ENCODE measurements at places on chromosomes 13 and 19.

DNA sequence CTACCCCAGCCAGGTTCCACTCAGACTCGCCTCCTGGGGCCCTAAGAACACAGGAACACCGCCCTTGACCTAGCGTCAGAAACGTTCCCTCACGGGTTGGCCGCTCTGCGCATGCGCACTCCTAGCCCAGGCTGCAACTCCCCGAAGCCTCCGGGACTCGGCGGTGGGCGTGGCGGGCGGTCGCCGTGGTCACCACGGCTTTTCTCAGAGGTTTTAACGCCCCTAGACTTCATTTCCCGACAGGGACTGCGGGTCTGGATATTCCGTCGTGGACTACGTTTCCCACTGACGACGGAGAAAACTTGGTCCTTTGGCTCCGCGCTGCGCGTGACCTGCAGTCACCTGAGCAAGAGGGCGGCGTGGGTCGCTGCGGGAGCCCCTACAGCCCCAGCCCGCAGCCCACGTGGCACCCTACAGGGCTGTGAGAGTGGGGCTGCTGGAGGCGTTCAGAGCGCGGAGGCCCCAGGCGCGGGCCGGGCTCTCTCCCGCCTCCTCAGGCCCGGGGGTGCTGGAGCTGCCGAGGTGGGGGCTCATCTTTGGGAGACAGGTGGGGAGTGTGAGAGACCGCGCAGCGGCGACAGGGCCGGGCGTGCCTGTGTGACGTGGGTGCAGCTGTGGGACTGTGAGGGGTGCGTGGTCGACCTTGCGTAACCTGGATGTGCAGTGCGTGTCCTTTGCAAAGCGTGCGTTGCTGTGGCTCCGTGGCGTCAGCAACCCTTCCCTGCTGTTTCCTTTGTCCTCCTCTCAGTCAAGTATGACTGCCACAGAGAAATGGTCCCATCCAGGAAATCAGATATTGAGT is 38.0 kb upstream of the ZNF573 start:
- no peak for DNase-seq

GRCh38 chr19:18259893-18260292 is 14.4 kb downstream of the IQCN start:
- no peak for DNase-seq

- DNase-seq, result no peak
Observed at GRCh38 chr19:37953171-37953917, 46.3 kb downstream of the SIPA1L3 start.

DNA sequence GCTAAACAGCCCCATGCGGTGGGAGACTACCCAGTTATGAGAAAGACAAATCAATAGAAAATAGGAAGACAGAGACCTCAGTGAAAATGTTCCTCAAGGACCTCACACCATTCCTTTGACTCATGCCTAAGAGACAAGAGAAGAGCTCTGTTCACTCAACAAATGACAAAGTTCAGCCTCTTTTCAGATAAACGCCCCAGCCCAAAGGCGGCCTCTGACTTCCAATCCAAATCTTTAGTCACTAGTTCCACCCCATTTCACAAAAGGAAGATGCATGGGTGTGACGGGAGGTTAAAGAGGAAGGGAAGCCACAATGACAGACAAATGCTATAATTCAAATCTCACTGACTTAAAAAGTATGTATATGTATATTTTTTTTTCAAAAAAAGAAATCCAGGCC is 8.1 kb downstream of the CARS2 start:
- no peak for DNase-seq

- DNase-seq, result peak; percentile 91
Observed at GRCh38 chr19:4139614-4140236, 13.7 kb upstream of the CREB3L3 start.

DNA sequence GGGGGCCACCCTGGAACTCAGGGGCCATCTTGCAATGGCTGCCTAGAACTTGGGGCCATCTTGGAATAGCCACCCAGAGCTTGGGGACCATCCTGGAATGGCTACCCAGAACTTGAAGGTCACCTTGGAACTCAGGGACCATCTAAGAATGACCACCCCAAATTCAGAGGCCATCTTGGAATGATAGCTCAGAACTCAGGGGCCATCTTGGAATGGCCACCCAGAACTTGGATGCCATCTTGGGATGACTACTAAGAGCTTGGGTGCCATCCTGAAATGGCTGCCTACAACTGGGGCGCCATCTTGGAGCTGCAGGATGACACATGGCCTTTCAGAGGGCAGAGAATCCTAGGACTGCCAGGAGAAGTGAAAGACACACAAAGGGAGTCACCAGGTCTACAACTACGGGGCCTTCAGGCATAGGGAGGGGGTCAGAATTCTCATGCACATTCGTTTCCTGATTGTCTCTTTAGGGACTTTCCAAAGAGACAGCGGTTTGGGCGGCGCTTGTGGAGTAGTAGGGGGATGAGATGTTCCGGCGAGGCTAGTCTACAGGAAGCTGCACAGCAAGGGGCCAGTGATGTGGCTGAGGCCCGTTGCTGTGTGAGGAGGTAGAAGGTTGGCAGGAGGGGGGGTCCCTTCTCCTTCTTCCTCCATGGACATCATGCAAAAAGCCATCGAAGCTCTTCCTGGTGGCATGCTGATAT is 125.0 kb downstream of the IER2 start:
- DNase-seq, result no peak

- DNase-seq, result no peak
Observed at GRCh38 chr13:74560325-74560724, 426.1 kb upstream of the KLF12 start.

DNA sequence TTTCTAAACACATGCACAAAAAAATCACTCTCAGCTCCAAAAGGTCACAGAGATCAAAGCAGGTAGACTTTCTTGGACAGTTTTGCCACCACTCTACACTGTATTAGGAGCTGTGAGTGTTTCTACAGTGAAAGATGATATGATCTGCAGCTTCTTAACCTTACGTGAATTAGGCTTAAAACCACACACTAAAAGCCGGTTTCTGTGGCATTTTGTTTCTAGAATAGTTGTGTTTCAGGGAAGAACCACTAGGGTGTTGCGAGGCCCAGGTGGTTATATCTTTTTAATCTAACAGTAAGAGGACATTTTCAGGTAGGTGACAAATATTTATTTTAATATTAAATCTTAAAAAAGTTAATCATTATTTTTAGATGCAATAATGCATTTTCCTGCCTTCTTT is 216.4 kb downstream of the KLF5 start:
- DNase-seq, result no peak

- no peak for DNase-seq
Observed at GRCh38 chr13:110643324-110643723, 28.0 kb downstream of the NAXD start.

GRCh38 chr19:33403221-33403972 is 29.9 kb downstream of the CEBPG start:
- no peak for DNase-seq

DNA sequence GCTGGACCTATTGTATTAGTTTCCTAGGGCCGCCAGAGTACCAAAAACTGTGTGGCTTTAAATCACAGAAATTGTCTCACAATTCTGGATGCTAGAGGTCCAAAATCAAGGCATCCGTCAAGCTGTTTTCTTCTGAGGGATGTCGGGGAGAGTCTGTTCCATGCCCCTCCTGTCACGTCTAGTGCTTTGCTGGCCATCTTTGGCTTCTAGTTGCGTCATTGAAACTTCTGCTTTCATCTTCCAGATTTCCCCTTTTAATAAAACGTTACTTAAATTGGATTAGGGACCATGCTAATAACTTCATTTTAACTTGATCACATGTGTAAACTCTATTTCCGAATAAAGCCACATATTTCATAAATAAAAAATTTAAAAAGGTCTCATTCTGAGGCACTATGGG is 47.5 kb downstream of the TRPM4 start:
- no peak for DNase-seq

DNA sequence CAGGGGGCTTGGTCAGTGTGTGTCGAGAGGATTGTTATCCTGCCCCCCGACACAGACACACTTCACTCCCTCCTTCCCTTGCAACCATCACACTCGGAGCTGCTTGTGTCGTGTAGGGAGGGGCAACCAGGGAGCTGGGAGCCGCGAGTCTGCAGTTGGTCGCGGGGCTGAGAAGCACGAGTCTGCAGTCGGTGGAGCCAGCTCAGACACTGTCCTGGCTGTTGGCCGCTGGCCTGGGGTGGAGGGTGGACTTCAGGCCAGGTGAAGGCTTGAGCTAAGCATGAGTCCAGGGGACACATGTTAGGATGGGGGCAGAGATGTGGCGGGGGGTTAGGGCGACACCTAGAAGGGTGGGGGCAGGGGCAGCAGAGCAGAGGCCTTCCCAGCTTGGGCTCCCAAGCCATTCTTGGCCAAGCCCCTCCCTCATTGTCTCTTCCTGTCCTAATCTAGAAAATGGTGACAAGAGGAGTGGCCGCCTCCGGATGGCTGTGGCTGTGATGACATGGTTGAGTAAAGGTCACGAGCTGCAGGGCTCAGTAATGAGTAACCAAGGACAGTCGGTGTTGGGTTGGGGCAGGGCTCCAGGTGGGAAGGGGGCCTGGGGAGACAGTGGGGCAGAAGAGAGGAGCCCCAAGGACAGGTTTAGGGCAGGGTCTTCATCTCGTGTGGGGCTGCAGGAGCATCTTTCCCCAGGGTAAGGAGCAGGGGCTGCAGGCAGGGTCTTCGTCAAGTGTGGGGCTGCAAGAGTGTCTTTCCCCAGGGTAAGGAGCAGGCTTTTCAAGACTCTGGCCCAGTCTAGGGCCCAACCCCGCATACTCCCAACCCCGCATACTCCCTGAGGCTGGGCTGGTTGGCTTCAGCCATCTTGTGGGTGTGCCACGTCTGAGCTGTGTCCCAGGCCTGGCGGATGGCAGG is 8.6 kb downstream of the PPP5C start:
- DNase-seq, result no peak

DNA sequence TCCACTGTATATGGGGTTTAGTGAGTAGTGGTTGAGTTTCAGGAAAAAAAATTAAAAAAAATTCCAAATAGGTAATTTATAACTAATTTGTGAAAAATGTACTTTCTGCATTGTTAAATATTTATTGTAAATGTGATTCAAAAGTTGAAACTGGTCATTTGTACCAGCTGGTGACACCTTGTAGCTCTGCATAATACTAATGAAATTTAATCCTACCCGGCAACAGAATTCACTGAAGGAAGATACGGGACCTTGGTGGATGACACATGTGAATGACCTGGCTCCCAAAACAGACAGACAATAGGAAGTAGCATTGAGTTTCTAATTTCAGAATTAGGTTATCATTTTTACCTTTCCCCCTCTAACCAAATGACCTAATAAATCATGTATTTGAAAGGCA is 73.8 kb downstream of the SLITRK6 start:
- no peak for DNase-seq

GRCh38 chr13:31627097-31627845 is 112.1 kb upstream of the RXFP2 start:
- no peak for DNase-seq

- DNase-seq, result no peak
Observed at GRCh38 chr19:31572102-31572975, 223.1 kb upstream of the TSHZ3 start.

DNA sequence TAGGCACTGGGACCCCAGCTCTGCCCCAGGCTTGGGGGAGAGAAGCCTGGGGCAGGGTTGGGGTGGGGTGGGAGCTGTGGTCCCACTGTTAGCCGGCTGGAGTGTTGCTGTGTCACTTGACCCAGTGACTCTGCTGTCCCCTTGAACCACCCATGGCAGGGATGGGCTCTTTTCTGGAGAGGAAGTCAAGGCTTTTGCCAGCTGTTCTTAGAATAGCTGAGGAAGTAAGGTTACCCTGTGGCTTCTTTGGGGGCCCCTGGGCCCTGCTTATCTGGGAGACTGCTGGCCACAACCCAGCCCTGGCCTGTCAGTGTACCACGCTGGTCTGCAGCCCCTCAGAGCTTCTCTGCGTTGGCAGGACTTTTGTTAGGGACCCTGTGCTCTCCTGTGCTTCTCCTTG is 9.1 kb downstream of the PNPLA6 start:
- no peak for DNase-seq

DNA sequence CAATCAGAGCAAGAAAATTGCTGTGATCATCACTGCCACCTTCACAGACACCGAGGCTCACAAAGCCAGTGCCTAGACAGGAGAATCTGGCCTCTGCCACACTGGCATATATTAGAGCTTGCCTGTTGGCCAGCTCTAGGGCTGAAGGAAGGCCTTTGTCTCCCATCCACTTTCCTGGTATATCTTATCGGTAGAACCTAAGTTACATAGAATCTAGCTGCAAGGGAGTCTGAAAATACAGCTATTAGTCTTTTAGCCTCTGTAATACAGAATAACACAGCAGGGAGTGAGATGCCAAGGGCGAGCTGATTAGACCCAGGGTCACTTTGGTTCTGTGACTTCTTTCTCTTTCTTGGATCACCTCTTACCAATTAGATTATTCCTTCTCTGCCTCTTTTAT is 154.9 kb upstream of the KL start:
- DNase-seq, result no peak

Measured in stimulated activated CD4-positive, alpha-beta T cell treated with anti-CD3 and anti-CD28 coated beads, Interleukin-1b, Interleukin-23, amount 100 ng/mL, for 1 hour (primary cell).